Fibroblast of the conjunctiva (primary cell): ENCODE measurements at places on chromosomes 11 and 22.

DNA sequence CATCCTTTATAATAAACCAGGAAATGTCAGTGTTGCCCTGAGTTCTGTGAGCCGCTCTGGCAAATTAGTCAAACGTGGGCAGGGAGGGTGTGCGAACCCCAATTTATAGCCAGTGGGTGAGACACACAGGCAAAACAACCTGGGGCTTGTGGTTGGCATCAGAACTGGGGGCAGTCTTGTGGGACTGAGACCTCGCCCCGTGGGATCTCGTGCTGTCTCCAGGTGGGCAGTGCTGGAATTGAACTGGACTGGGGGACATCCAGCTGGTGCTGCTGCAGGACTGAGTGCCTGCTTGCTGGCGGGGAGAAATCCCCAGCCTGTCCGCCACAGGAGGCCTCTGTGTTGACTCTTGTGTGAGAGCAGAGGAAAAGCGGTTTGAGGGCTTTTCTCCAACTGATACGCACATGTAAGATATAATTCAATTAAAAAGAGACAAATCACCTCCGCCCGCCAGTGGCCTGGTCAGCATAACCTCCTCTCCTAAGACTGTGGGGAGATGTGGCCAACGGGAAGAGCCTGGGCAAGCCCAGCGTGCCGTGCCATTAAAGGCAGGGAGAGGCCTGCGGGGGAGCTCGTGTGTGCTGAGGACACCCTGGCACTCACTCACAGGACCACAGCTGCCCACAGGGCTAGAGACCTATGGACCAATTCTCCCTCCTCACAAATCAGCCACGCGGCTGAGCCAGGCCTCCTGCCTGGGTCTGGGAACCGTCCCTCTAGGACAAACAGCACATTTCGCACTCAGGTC, 18.4 kb downstream of the SULT4A1 start:
- no peak for DNase-seq

- no peak for DNase-seq
Observed at GRCh38 chr22:20186183-20186870, 35.5 kb upstream of the CCDC188 start.

DNA sequence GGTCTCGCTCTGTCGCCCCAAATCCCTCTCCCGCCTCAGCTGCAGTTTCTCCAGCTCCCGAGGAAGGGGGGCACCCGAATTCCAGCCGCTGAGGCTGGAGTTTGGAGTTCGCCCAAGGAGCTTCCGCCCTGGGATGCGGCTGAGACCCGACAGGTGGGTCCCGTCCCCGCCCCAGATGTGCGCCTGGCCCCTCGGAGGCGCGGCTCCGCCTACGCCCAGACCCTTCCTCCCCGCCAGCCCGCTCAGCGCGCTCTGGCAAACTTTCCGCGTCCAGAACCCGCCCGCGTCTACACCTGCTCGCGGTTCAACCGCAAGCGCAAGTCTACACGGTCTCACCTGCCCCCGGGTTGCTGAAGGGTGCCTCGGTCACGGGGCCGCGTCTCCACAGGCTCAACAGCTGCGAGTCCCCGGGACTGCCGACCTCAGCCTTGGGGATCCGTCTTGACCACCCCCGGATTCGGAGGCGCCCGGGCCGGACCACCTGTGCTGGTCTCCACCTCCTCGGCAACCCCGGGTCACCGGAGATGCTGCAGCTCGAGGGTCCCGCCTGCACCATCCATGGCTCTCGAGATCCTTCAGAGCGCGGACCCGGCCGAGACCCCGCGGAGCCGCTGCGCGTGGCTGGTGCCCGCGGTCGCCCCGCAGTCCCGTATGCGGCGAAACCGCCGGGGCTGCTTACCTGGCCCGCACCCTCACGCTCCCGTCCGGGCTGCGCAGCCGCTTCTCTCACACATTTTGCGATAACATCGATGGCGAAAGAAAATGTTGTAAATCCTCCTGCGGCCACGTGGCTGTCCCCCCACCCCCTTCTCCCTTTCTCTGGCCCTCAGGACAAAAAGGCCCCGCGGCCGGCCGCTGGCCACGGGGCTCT, 63.6 kb downstream of the NFAM1 start:
- no peak for DNase-seq

GRCh38 chr11:103942646-103943045, 93.8 kb upstream of the DDI1 start:
- DNase-seq = no peak

DNA sequence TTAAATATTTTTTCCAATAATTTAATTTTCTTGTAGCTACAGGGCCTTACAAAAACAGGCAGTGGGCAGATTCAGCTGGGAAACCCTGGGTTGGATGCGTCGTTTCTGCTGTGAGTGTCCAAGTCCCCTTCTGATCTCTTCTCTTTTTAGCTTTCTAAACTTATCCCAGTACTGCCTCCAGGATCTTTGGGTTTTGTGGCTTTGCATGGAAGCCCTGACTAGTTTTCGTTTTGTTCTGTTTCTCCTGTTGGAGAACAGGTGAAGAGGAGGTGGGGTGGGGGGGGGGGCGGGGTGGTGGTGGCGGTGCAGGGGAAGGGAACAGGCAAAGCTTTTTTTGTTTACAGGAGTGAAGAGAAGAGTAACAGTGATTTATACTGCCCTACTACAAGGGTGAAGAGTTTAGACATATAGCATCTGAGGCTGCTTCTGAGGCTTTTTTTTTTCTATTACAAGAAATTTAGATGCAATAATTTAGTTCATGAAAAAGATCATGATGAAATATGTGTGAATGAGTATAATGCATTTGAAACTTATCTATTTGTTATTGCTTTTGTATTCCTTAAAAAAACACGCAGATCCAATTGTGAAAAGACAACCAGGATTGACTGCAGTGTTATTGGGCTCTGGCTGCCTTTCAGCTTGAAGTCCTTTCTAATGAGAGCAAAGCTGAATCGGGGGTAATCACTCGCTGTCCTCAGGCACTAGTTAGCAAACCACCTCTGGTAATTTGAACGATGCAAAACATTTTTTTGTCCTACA, 142.9 kb downstream of the NCAM1 start:
- no peak for DNase-seq

DNA sequence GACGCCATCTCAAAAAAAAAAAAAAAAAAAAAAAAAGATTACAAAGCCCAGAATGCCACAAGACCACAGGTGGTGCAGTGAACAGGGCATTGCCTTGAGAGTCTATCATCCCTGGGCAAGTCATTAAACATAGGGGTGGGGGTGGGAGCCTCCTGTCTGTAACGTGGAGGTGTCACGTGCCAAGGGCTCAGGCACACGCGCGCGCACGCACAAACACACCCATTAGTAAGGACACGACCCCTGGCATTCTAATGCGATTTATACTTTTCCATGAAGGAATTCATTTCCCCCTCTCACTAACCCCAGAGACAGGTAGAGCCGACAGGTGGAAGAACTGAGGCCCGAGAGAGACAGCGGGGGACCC, 5.8 kb upstream of the GCAT start:
- no peak for DNase-seq

GRCh38 chr11:19366992-19367709, 126.4 kb upstream of the E2F8 start:
- DNase-seq = no peak

GRCh38 chr11:95922536-95923438, 1.1 kb downstream of the MTMR2 start:
- no peak for DNase-seq

DNA sequence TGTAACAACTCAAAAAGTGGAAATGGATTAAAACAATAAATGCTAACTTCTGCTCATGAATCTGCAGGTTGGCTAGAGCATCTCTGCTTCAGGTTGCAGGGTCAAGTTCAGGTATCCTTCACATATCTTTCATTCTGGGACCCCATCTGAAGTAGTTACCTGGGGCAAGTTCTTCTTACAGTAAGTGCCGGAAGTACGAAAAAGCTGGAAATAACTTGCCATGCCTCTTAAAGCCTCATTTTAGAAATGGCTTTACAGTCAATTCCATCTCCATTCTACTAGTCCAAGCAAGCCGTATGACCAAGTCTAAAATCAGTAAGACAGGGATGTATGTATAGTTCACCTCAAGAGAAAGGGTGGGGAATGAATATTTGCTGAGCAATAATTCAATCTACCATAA, 93.7 kb downstream of the FCHSD2 start:
- DNase-seq = no peak

DNA sequence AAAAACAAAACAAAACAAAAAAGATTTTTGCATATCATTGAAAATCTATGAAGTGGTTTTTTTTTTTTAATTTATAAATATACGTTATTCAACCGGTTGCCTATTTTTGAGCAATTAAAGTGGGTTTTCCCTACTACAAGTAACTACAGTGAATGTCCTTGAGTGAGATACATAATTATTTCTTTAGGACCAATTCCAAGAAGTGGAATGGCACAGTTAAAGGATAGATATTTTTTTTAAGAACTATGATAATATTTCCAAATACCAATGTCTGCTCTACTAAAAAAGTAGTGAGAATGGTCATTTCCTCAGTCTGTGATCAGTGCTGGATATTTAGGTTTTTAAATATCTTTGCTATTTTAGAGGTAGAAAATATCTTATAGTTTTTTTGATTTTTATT, 118.8 kb downstream of the TEAD1 start:
- no peak for DNase-seq

DNA sequence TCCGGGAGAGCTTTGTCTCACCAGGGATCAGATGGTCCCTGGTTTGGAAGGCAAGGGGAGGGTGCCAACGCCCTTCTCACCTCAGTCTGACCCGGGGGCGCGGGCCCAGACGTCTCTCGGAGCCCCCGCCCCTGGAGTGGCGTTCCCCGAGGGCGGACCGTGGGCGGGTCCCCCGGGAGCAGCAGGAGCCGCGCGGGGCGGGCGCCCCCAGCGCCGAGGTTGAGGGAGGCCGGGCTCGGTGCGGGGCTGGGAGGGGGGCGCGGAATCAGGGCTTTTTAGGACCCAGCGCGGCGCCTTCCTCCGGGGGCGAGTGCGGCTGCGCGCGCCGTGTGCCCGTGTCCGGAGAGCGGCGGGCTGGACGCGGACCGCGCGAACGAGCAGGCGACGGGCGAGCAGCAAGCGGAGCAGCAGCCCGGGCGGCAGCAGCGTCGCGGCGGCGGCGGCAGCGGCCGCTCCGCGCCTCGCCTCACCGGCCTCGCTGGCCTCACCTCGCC, at the start of gene KCNC1:
Gene KCNC1 (plus strand): TSS at position 364 of the 494 bp plus-strand sequence. CDS start 1,222 bp downstream, outside the sequence.
- no peak for DNase-seq

DNA sequence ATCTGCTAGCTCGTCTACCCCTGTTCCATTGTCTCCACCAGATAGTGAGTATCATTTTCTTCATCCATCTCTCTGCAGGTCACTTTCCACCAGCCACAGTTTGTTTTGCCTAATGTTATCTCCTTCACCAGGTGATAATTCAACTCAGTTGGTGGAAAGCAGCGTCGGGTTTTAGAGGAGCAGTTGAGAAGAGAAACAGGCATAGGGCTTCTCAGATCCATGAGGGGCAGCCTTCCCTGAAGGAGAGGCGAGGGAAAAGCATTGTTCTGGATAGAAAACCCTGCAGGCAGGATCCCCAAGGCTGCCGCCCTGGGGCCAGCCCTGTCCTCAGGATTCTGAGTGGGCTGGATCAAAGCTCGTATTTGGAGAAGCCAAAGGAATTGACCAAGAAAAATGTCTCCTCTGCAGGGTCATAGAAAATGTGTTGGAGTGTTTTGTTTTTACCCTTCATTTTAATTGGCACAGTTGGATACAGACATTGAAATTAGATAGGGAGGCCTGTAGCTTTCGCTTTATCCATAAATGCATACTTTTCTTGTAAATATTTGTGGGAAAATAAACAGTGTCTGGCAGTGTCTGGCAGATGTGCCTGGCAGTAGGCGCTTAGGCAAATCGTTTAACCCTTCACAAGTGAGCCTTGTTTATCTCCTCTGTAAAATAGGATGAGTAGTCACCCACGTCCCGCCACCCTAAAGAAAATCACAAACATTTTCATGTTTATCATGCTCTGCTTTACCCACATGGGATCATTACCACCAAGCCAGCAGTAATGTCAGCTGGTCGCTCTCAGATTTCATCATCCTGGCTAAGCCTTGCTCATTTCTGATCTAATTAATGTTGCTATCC, 73.4 kb upstream of the TTC12 start:
- peak; percentile 12 for DNase-seq

- no peak for DNase-seq
Observed at GRCh38 chr11:28169816-28170215, 61.6 kb downstream of the METTL15 start.

- no peak for DNase-seq
Observed at GRCh38 chr11:67574938-67575337, 8.7 kb upstream of the GSTP1 start.

DNA sequence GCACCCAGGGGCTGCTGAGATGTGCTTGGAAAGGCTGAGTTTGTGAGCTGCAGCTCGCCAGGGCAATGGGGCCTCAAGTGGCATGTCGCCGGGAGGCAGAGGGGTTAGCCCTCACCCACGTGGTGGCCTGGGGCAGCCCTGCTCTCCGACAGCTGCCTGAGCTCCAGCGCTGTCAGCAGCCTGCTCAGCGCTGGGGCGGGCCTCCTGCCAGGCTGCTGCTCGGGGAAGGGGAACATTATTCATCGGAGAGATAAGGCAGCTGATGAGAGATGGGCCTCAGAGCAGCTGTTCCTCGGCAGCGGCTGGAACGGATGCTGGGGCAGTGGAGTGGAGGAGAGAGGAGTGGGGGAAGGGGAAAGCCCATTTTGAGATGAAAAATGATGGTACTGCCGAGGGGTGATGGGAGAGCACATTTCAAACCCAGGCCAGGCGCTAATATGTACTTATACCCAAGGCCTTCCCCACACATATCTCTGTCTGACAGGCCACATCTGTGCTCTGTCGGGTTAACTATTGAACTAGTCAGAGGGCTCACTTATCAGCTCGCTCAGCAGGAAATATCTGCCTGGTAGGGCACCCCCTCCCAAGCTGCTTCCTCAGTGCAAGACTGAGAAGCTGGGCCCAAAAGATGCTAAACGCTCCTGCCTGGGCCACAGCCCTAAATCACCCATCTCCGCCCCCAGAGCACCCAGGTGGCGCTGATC, 79.5 kb downstream of the TIMP3 start:
- no peak for DNase-seq

DNA sequence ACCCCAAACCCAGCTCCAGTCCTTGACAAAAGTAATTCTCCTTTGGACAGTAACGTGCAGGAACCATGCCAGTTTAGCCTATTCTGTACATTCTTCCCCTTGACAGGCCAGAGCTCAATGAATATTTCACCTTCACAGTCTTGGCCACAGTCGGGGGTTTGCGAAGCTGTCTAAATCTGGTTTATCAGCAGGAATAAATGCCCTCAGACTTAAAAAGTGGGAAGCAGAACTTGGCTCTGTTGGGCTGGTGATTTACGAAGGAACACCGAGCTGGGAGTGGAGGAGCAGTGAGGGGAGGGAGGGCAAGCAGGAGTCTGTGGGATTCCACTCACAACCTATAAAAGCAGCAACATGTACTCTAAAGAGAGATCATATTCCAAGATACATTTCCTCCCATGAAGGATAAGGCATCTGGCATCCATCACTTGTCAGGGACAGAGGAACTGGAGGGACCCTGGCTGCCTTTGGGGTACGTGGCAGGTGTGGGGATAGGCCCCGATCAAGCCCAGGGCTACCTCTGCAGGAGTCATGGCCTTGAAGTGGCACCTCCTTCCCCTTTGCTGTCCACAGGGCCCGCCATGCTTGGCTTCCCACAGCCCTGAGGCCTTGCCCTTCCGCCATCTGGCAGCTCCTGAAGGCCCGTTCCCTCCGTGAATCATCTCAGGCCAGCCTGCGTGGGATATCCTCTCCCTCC, 154.3 kb downstream of the ADAMTS15 start:
- no peak for DNase-seq
